Endodermal cell (in vitro differentiated cells): ENCODE measurements at places on chromosomes 5 and 9. TPM values are rescaled to one million over a fixed set of nuclear protein-coding genes. Genes with fewer than 3 reads are reported as not detected.
A peak's percentile ranks its signal among the peaks of the same experiment; 100 is the strongest.

DNA sequence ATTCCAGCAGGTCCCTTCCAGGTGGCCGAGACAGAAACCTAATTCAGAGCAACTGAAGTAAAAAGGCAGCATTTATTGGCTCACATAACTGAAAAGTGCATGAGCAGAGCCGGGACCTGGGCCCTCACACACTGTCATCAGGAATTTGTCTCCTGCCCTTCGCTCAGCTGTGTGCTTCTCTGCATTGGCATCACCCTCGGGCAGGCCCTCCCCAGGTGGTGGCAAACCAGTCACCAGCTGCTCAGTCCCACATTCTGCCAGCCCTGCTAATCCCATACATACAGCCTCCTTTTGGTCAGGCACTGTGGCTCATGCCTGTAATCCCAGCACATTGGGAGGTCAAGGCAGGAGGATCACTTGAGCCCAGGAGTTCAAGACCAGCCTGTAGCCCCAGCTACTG, 11.5 kb upstream of the CPLX2 start:
- H3K4me1 ChIP-seq = no peaks in the 10 kb centered on the region
- no peak overlapping the region for H3K4me3 ChIP-seq
- H3K36me3 ChIP-seq = no peaks in the 10 kb centered on the region
- DNase-seq = no peak
- no peak overlapping the region for H3K27ac ChIP-seq
- H3K27me3 ChIP-seq = peaks cover 11% of the 10 kb centered on the region

- H3K36me3 ChIP-seq = no peaks in the 10 kb centered on the region
- H3K27me3 ChIP-seq = no peaks in the 10 kb centered on the region
- no peak overlapping the region for H3K27ac ChIP-seq
- peak; percentile 74 for DNase-seq
These were observed 66.6 kb upstream of the IFNK start for GRCh38 chr9:27457445-27457844.

DNA sequence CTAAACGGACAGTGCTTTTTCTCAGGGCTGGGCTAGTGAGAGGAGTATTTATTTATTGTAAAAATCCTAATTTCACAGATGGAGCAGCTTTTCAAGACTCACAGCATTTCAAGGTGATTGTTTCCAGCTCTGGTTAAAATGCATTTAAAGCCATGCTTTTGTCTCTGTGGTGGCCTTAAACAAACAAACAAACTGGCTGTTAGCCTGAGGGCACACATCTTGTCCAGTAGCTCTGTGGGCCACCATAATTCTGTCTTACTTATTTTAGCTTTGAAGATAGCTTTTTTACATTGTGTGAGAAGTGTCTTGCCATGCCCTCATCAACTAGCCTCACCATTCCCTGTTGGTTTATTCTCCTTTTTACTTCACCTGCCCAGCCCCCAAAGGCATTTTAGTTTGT, 218.2 kb downstream of the PSAT1 start:
- no peak for DNase-seq
- H3K27ac ChIP-seq = no peak overlapping the region
- no peaks in the 10 kb centered on the region for H3K36me3 ChIP-seq
- H3K4me3 ChIP-seq = no peak overlapping the region
- H3K27me3 ChIP-seq = no peaks in the 10 kb centered on the region

DNA sequence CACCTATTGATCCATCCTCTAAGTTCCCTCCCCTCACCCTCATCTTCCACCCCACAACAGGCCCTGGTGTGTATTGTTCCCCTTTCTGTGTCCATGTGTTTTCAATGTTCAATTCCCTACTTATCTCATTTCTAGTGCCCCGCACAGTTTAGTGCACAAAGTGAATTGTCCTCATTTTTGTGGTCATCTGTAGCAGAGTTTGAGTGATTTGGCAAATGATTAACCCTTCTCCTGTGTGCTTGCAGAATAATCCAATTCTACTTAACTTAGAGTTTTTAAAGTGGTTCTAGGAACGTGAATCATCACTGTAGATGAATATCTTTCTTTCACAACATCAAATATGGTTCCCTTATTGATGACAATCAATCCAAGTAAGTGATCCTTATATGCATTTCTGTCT, 6.3 kb upstream of the HAPLN1 start:
- H3K4me3 ChIP-seq = no peak overlapping the region
- H3K4me1 ChIP-seq = no peaks in the 10 kb centered on the region
- no peak for DNase-seq

GRCh38 chr9:19223724-19224123, 6.8 kb upstream of the DENND4C start:
- H3K4me3 ChIP-seq = no peak overlapping the region
- H3K27ac ChIP-seq = no peak overlapping the region
- H3K36me3 ChIP-seq = no peaks in the 10 kb centered on the region

GRCh38 chr5:54553659-54554207, 36.2 kb downstream of the SNX18 start:
- H3K27ac ChIP-seq = no peak overlapping the region
- DNase-seq = no peak
- H3K27me3 ChIP-seq = no peaks in the 10 kb centered on the region

- no peak overlapping the region for H3K4me3 ChIP-seq
- no peaks in the 10 kb centered on the region for H3K27me3 ChIP-seq
These were observed 8.7 kb upstream of the SPOUT1 start for GRCh38 chr9:128838338-128838737.

DNA sequence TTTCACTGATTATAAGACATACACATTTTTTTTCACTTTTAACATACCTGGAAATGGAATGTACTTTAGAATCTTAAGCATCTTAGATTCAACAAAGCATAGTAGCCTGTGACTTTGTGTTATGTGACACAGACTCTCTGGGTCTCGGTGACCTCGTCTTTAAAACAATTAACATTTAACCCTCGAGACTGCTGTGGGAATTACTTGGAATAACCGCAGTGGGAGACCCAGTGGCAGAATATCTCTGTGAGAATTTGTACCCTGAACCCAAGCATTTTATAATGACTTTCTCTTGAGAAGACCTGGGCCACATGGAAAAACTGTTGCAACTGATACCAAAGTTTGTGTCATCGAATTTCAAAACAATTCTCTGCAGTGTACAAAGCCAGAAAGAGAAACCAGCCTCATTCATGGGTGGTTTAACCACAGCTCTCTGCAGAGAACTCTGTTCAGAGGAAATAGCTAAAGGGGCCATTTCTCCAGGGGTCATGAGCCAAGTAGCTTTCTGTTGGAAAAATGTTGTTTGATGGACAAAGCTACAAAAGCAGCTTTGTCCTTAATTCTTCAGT, 10.0 kb upstream of the RETREG1 start:
- H3K27me3 ChIP-seq = peaks cover 4% of the 10 kb centered on the region
- no peak for DNase-seq
- H3K4me3 ChIP-seq = no peak overlapping the region
- H3K36me3 ChIP-seq = no peaks in the 10 kb centered on the region
- H3K27ac ChIP-seq = no peak overlapping the region
- no peaks in the 10 kb centered on the region for H3K4me1 ChIP-seq

- no peaks in the 10 kb centered on the region for H3K27me3 ChIP-seq
- H3K36me3 ChIP-seq = no peaks in the 10 kb centered on the region
- no peak for DNase-seq
- H3K4me3 ChIP-seq = no peak overlapping the region
- H3K4me1 ChIP-seq = no peaks in the 10 kb centered on the region
- no peak overlapping the region for H3K27ac ChIP-seq
These were observed 27.5 kb downstream of the TGFBI start for GRCh38 chr5:136056336-136056735.

DNA sequence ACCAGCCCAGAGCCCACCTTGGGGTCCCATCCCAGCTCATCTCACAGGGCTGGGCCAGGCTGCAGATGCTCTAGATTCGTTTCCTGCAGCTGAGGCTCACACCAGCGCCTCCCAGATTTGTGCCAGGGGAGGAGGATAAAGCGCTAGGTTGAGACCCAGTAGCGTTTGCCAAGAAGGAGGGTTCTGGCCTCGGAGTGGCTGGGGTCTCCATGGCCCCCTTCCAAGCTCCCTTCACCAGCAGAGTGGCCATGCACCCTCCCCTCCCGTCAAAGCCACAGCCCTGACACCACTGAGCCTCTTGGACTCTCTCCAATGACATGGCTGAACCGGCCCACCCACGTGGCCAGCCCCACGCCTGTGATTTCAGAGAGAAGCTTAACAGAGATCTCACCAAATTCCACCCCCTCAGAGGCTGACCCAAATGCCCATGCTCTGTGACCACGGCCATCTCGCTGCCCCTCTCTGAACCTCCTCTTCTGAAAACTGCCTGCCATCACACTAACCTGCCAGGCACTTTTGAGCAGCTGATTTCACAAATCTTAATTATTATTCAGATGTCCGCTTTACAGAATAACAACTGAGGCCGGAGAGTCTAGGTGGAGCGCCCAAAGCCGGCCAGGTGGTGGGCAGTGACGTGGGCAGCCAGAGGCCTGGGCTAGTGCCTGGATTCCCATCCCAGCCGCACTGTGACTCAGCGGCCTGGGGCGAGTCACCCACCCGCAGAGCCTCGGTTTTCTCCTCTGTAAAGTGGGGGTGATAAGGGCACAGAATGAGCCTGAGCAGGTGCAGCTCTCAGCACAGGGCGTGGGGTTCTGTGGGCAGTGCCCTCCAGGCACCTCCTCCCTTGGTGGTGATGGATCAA, 155.7 kb downstream of the C9orf50 start:
- no peak overlapping the region for H3K4me3 ChIP-seq
- H3K27ac ChIP-seq = no peak overlapping the region
- no peaks in the 10 kb centered on the region for H3K27me3 ChIP-seq
- peaks cover 6% of the 10 kb centered on the region for H3K4me1 ChIP-seq
- no peaks in the 10 kb centered on the region for H3K36me3 ChIP-seq
- no peak for DNase-seq

- no peaks in the 10 kb centered on the region for H3K27me3 ChIP-seq
- H3K36me3 ChIP-seq = no peaks in the 10 kb centered on the region
- no peak for DNase-seq
- H3K27ac ChIP-seq = no peak overlapping the region
These were observed 70.6 kb downstream of the ALDH1A1 start for GRCh38 chr9:72882117-72882775.

- no peaks in the 10 kb centered on the region for H3K27me3 ChIP-seq
- no peak overlapping the region for H3K4me3 ChIP-seq
- H3K4me1 ChIP-seq = no peaks in the 10 kb centered on the region
- no peak overlapping the region for H3K27ac ChIP-seq
These were observed 8.7 kb downstream of the SETD9 start for GRCh38 chr5:56918054-56918453.

DNA sequence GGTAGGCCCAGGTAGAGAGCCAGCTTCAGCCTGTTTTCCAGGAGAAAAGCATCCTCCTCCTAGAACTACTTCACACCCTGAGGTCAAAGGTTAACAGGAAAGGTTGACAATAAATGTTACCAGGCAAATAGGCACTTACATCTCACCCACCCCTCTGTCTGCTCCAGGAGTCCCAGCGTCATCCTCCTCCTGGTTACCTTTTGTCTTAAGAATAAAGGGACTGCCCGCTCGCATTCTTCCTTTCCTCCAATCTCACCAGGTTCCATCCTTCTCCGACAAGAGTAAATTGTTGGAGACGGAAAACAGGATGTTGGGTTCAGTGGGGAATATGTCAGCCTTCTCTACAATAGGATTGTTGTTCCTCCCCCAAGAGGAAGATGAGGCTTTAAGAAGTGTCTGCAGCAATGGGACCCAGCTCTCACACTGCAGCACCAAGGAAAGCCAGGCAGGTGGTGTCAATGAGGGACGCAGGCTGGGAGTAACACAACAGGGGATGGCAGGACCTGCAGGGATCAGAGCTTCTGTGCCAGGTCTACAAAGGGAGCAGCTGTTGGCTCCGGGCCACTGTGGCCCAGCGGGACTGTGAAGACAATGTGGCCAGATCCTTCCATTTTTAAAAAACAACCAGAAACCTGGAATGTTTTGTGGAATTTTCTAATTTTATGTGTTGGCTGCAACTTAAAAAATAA, 29.0 kb downstream of the FAT2 start:
- DNase-seq = peak; percentile 52
- H3K4me1 ChIP-seq = no peaks in the 10 kb centered on the region
- H3K27ac ChIP-seq = no peak overlapping the region
- no peak overlapping the region for H3K4me3 ChIP-seq
- no peaks in the 10 kb centered on the region for H3K36me3 ChIP-seq

DNA sequence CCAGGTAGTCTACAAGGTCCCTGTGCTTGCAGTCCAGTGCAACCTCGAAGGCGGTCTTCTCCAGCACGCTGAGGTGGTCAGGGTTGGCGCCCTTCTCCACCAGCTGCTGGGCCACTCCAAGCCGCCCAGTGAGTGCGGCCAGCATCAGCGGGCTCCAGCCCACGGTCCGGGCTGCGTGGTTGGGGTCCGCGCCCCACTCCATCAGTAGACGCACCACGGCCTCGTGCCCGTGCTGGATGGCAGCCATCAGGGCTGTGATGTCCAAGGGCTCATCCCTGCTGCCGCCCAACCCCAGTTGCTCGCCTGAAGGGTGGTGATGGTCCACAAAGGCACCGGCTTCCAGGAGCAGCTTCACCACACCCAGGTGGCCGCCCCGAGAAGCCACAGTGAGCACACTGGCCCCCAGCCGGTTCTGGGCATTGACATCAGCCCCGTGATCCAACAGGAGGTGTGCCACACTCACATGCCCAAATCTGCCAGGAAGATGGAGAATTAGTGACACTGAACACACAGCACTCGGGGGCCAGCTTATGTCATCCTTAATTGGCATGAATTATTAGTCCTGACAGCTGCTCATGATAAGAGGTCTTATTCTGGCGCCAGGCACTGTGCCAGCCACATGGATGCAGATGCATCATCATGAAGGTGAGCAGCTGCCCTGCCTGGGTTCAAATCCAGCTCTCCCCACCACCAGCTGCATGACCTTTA, 6.1 kb downstream of the ANKS6 start:
- H3K36me3 ChIP-seq = peaks cover 28% of the 10 kb centered on the region
- no peak overlapping the region for H3K4me3 ChIP-seq
- H3K4me1 ChIP-seq = peaks cover 18% of the 10 kb centered on the region
- no peak overlapping the region for H3K27ac ChIP-seq
- peaks cover 15% of the 10 kb centered on the region for H3K27me3 ChIP-seq

GRCh38 chr5:58775701-58776262, 192.9 kb downstream of the RAB3C start:
- peaks cover 5% of the 10 kb centered on the region for H3K4me1 ChIP-seq
- H3K36me3 ChIP-seq = no peaks in the 10 kb centered on the region
- H3K4me3 ChIP-seq = no peak overlapping the region
- H3K27me3 ChIP-seq = peaks cover 5% of the 10 kb centered on the region
- H3K27ac ChIP-seq = no peak overlapping the region

GRCh38 chr5:5062525-5063302, 77.4 kb upstream of the ADAMTS16 start:
- no peaks in the 10 kb centered on the region for H3K27me3 ChIP-seq
- H3K4me1 ChIP-seq = no peaks in the 10 kb centered on the region
- DNase-seq = no peak
- H3K27ac ChIP-seq = no peak overlapping the region
- H3K4me3 ChIP-seq = no peak overlapping the region
- H3K36me3 ChIP-seq = no peaks in the 10 kb centered on the region

CDX1 gene
- total RNA-seq = not detected in 3 replicates

C7 gene
- total RNA-seq = 0.77 and 0.88 TPM in 2 replicates

ANKRD34B gene
- 0.14 and 0.20 TPM in 2 replicates for total RNA-seq

NDUFAF2 gene
- 20.5 and 23.0 TPM in 2 replicates for total RNA-seq

HEMGN gene
- not detected in 3 replicates for total RNA-seq

PTPN3 gene
- total RNA-seq = 2.7 and 3.1 TPM in 2 replicates

FST gene
- total RNA-seq = 90.7 and 91.6 TPM in 2 replicates

FGF1 gene
- total RNA-seq = 0.77 and 2.1 TPM in 2 replicates
